H7 (cell line): ENCODE measurements at places on chromosomes 2 and 18.
A peak's percentile ranks its signal among the peaks of the same experiment; 100 is the strongest.

DNA sequence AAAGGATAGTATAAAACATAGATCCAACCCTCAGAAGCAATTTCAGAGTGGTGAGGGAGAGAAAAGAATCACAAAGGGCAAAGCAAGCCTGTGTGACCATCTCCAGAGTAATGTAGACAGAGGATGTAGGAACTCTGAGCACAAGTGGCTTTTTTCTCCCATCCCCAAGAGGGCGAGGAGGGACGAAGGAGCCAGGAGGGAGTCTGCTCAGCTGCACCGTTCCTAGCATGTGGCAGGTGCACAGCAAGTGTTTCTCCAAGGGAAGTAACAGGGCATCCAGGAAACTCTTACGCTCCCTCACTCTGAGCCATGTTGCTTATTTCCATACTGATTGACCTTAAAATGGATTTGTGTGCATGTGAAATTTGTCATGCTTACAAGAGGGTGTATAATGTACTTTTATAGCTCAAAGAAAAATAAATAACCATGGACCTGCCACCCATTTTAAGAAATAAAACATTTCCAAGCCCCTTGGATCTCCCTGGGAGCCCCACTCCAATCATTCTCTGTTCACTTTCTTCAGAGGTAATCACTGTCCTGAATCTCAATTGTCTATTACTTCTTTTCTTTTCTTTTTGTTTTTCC, 37.8 kb upstream of the SEC11C start:
- peak; percentile 26 for DNase-seq

GRCh38 chr2:20203521-20204225, 21.3 kb downstream of the SDC1 start:
- no peak for DNase-seq

DNA sequence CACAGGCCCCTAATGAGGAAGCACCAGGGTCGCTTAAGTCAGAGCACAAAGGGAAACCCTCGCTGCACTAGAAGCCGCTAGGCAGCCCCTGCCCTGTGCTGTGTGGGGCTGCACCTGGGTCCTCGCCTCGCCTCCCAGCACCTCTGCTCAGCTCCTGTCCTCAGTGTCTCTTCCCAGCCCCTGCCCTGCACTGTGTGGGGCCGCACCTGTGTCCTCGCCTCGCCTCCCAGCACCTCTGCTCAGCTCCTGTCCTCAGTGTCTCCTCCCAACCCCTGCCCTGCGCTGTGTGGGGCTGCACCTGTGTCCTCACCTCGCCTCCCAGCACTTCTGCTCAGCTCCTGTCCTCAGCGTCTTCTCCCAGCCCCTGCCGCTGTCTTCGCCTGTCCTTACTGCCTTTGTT, 342.8 kb downstream of the EIPR1 start:
- peak; percentile 49 for DNase-seq

- DNase-seq: no peak
Measured at GRCh38 chr2:11024687-11025086, 113.0 kb downstream of the KCNF1 start.

DNA sequence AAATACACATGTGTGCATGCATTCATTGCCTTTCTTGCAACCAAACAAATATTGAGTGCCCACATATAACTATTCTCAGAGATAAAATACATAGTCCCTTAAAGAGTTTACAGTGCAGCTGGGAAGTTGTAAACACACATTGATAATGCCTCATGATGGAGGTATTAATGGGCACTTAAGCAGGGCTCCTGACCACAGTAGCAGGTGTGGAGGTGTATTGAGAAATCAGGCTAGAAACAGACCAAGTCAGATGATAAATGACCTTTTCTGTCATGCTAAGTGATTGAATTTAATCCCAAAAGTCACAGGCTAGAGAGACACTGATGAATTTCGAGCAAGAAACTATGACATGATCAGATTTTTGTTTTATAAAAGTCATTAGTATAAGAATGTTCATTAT, 157.7 kb downstream of the ZNF385B start:
- no peak for DNase-seq

GRCh38 chr2:170022692-170023091, 155.3 kb upstream of the MYO3B start:
- no peak for DNase-seq

- no peak for DNase-seq
Measured at GRCh38 chr2:128425731-128426620, 107.3 kb upstream of the HS6ST1 start.

DNA sequence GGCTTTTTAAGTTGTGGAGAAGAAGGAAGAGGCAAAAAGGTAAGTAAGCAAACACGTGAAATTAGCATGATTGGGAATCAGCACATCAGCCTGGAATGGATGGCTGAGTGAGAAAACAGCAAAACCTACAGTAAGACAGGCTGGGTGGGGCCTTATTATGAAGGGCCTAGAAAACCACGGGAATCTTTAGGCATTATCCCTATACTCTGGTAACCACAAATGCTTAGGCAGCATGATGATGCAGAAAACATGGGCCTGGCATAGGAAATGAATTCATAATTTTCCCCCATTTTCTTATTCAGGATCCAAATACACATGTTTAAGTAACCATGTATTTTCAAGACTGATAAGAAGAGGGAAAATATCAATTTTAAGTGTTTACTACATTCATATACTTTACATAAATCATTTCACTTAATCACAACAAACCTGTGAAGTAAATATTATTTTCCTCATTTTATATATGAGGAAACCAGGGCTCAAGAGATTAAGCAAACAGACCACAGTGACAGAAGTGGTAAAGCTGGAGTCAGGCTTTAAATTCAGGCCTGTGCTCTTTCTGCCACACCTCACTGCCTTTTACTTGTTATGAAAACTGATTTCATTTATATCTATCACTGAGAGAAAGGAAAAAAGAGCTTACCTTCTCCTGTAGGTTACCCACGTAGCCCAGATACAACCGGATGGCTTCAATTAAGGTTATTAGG, 4.0 kb downstream of the TMEM17 start:
- DNase-seq: no peak

GRCh38 chr2:10462178-10463083, 14.3 kb upstream of the ODC1 start:
- DNase-seq: peak; percentile 82

DNA sequence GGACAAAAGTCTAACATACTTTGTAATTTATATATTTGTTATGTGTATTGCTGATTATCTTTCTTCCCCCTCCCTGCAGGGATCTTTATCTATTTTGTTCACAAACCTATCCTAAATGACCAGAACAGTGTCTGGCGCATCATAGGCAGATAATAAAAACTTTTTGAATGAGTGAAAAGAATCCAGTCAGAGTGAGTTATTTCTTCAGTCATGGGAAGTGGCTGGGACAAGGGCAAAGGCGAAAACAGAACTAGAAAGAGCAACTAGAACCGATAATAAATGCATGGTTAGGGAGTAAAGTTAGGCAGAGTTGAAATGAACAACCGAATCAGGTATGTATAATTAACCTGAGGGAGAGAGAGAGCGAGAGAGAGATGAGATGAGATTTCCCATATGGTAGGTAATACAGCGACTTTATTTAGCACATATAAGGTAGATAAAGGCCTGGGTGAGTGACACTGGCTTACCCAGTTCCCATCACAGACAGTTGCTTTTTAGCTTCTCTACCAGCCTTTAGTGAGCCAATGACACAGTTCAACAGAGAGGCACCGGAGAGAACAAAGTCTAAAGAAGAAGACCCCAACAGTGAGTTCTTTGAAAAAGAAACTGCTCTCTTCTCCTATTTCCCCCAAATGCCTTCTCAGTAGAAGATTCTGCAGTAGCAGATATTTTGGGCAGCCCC, 59.1 kb upstream of the EML4 start:
- no peak for DNase-seq

- DNase-seq: no peak
Measured at GRCh38 chr2:62669180-62669579, 36.3 kb upstream of the EHBP1 start.
